ENCODE measurements at places on chromosomes 11 and 22. TPM values are rescaled to one million over a fixed set of nuclear protein-coding genes. Genes with fewer than 3 reads are reported as not detected.
A peak's percentile ranks its signal among the peaks of the same experiment; 100 is the strongest.

The LRRN4CL gene
- total RNA-seq: 6.9 TPM

The ACRV1 gene
- not detected for total RNA-seq

The SAA1 gene
- total RNA-seq: not detected

The NELL1 gene
- total RNA-seq: not detected

The TRPT1 gene
- total RNA-seq: 66.0 TPM

The HEPHL1 gene
- not detected for total RNA-seq

The PANX2 gene
- total RNA-seq: not detected

The MUC15 gene
- total RNA-seq: not detected

GRCh38 chr11:60871378-60872061, 4.2 kb downstream of the ZP1 start:
- H3K27me3 ChIP-seq: no peaks in the 10 kb centered on the region
- peak; percentile 56 for DNase-seq
- H3K36me3 ChIP-seq: no peaks in the 10 kb centered on the region
- H3K27ac ChIP-seq: no peak overlapping the region
- no peak overlapping the region for H3K4me3 ChIP-seq

DNA sequence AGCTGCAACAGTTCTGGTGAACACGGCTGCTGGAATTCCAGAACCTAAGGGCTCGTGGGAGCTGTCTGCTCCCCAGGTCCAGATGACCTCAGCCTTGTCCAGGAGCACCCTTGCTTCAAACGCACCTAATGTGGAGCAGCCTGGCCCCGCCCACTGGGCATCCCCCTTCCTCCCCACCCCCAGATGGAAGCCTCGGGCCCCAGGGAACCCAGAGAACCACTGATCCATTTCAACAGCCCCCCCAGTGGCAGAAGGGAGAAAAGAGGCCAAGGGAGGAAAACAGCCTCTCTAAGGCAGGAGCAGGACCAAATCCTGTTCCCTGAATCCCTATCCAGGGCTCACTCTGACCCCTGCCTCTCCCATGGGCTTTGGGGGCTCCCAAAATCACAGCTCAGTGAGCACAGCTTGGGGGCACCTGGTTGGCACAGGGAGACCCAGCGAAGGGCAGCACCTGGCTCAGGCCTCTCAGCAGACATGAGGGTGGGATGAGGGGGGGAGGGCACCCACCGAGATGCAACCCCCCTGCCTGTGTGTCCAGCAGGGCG, 1.2 kb downstream of the CYTH4 start:
- DNase-seq: peak; percentile 21
- H3K4me3 ChIP-seq: no peak overlapping the region
- no peak overlapping the region for H3K27ac ChIP-seq
- H3K27me3 ChIP-seq: no peaks in the 10 kb centered on the region
- H3K4me1 ChIP-seq: no peaks in the 10 kb centered on the region

- H3K27ac ChIP-seq: no peak overlapping the region
- H3K36me3 ChIP-seq: no peaks in the 10 kb centered on the region
- no peaks in the 10 kb centered on the region for H3K27me3 ChIP-seq
- DNase-seq: no peak
- H3K4me3 ChIP-seq: no peak overlapping the region
These were observed 2.2 kb upstream of the ABTB2 start for GRCh38 chr11:34360046-34360445.

- no peaks in the 10 kb centered on the region for H3K36me3 ChIP-seq
- no peaks in the 10 kb centered on the region for H3K27me3 ChIP-seq
- H3K4me3 ChIP-seq: peak overlapping the region; percentile 26
These were observed 188.6 kb upstream of the MTMR2 start for GRCh38 chr11:96112192-96113128.

- no peaks in the 10 kb centered on the region for H3K27me3 ChIP-seq
- peak overlapping the region; percentile 34 for H3K27ac ChIP-seq
- no peaks in the 10 kb centered on the region for H3K36me3 ChIP-seq
- no peak overlapping the region for H3K4me3 ChIP-seq
- peak; percentile 56 for DNase-seq
- H3K4me1 ChIP-seq: peaks cover 9% of the 10 kb centered on the region
These were observed 142.4 kb downstream of the KIRREL3 start for GRCh38 chr11:126857860-126858808.

DNA sequence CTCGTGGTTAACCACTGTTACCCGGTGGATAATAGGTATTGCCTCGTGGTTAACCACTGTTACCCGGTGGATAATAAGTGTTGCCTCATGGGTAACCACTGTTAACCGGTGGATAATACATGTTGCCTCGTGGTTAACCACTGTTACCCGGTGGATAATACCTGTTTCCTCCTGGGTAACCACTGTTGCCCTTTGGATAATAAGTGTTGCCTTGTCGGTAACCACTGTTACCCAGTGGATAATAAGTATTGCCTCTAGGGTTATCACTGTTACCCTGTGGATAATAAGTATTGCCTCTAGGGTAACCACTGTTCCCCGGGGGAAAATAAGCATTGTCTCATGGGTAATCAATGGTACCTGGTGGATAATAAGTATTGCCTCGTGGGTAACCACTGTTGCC, 15.0 kb upstream of the NXPE4 start:
- DNase-seq: no peak
- no peak overlapping the region for H3K27ac ChIP-seq
- no peaks in the 10 kb centered on the region for H3K4me1 ChIP-seq
- no peaks in the 10 kb centered on the region for H3K36me3 ChIP-seq

GRCh38 chr11:44988981-44989635, 38.4 kb upstream of the TP53I11 start:
- no peaks in the 10 kb centered on the region for H3K36me3 ChIP-seq
- DNase-seq: no peak
- no peak overlapping the region for H3K4me3 ChIP-seq
- no peaks in the 10 kb centered on the region for H3K4me1 ChIP-seq

GRCh38 chr22:44537467-44537866, 39.4 kb upstream of the RTL6 start:
- H3K4me1 ChIP-seq: peaks cover 16% of the 10 kb centered on the region
- no peak for DNase-seq
- H3K4me3 ChIP-seq: no peak overlapping the region
- H3K36me3 ChIP-seq: no peaks in the 10 kb centered on the region
- H3K27ac ChIP-seq: no peak overlapping the region
- peaks cover 3% of the 10 kb centered on the region for H3K27me3 ChIP-seq

DNA sequence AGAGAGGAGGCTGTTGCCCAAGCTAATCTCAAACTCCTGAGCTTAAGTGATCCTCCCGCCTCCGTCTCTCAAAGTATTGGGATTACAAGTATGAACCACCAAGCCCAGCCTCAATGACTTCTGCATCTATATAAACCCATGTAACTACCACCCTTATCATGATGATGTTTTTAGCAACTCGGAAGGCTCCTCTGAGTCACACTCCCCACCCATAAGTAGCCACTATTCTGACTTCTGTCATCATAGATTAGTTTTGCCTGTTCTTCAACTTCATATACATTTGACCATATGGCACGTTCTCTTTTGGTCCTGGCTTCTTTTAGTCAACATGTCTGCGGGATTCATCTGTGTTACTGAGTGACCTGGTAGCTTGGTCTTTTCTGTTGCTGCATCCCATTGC, 6.4 kb upstream of the FOSL1 start:
- H3K27ac ChIP-seq: no peak overlapping the region
- peaks cover 45% of the 10 kb centered on the region for H3K4me1 ChIP-seq
- H3K4me3 ChIP-seq: no peak overlapping the region
- H3K27me3 ChIP-seq: no peaks in the 10 kb centered on the region
- DNase-seq: peak; percentile 54

DNA sequence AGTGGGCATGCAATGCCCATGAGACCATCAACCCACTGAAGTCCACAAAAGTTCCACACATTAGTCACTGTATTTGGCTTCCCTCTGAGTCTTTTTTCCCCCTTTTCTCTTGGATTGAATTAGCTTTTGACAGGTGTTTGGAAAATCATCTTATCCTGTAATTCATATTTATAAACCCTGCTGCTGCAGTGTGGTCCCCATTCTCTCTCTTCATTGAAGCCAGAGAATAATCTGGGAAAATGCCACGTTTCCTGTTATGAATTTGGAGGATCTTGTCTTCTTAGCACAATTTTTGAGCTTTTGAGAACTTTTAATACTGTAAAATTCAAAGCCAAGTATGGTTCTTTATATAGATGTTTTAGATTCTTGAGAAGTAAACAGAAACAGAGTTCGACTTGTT, 84.8 kb downstream of the UVRAG start:
- H3K27ac ChIP-seq: no peak overlapping the region
- no peaks in the 10 kb centered on the region for H3K4me1 ChIP-seq
- H3K27me3 ChIP-seq: no peaks in the 10 kb centered on the region
- no peak overlapping the region for H3K4me3 ChIP-seq
- no peak for DNase-seq

- H3K4me3 ChIP-seq: no peak overlapping the region
- no peak overlapping the region for H3K27ac ChIP-seq
- no peaks in the 10 kb centered on the region for H3K27me3 ChIP-seq
- H3K36me3 ChIP-seq: no peaks in the 10 kb centered on the region
- DNase-seq: peak; percentile 67
These were observed 2.4 kb upstream of the DENND6B start for GRCh38 chr22:50329236-50329635.

GRCh38 chr11:107598225-107599139, 7.5 kb downstream of the ELMOD1 start:
- no peaks in the 10 kb centered on the region for H3K4me1 ChIP-seq
- H3K36me3 ChIP-seq: no peaks in the 10 kb centered on the region
- DNase-seq: peak; percentile 54
- no peak overlapping the region for H3K27ac ChIP-seq

GRCh38 chr22:37146507-37147180, 3.1 kb downstream of the IL2RB start:
- no peaks in the 10 kb centered on the region for H3K36me3 ChIP-seq
- no peak overlapping the region for H3K4me3 ChIP-seq
- no peak overlapping the region for H3K27ac ChIP-seq
- DNase-seq: no peak
- no peaks in the 10 kb centered on the region for H3K4me1 ChIP-seq

DNA sequence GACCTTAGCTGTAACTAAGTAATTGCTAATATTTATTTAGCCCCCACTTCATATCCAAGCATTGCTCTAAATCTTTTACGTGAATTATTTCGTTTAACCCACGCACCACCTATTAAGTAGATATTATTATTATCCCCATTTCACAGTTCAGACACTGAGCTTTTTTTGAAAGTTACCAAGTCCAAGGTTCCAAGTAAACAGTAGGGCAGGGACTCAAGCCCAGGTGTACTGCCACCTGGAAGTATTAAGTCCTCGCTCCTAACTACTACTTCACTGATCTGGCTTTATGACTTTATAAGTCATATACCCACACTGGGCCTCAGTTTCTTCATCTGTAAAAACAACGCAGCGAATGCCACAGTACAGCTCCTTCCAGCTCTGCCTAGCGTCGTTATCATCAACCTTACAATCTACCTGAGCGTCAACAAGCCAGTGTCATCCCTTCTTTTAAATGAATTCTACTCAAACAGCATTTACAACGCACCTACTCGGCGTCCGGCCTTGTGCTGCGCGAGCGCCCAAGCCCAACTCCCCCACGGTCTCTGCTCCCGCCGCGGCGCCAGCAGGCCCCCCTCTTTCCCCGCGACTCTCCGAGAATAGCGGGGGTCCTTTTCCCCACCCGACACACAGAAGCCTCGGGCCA, 624 bp downstream of the TMEM41B start:
- no peaks in the 10 kb centered on the region for H3K27me3 ChIP-seq
- no peaks in the 10 kb centered on the region for H3K36me3 ChIP-seq
- H3K4me1 ChIP-seq: peaks cover 5% of the 10 kb centered on the region
- H3K27ac ChIP-seq: peak overlapping the region; percentile 76

DNA sequence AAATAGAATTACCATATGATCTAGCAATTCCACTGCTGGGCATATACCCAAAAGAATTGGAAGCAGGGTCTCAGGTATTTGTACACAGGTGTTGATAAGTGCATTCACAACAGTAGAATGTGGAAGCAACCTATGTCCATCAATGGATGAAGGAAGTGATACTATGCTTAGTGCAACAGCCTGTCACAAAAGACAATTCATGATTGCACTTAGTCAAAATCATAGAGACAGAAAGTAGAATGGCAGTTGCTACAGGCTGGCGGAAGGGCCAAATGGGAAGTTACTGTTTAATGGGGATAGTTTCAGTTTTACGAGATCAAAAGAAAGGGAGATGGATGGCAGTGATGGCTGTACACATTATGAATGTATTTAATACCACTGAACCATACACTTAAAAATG, 42.0 kb downstream of the SGSM3 start:
- no peaks in the 10 kb centered on the region for H3K4me1 ChIP-seq
- no peaks in the 10 kb centered on the region for H3K27me3 ChIP-seq
- no peak overlapping the region for H3K4me3 ChIP-seq
- DNase-seq: no peak
- H3K36me3 ChIP-seq: peaks cover 16% of the 10 kb centered on the region
- H3K27ac ChIP-seq: no peak overlapping the region

- peak overlapping the region; percentile 97 for H3K27ac ChIP-seq
- H3K36me3 ChIP-seq: no peaks in the 10 kb centered on the region
- peaks cover 38% of the 10 kb centered on the region for H3K4me1 ChIP-seq
These were observed 173.7 kb downstream of the KIF18A start for GRCh38 chr11:27933992-27934829.

- no peak for DNase-seq
- peak overlapping the region; percentile 75 for H3K27ac ChIP-seq
- no peaks in the 10 kb centered on the region for H3K36me3 ChIP-seq
- no peak overlapping the region for H3K4me3 ChIP-seq
- peaks cover 52% of the 10 kb centered on the region for H3K4me1 ChIP-seq
These were observed 18.9 kb downstream of the RNF185 start for GRCh38 chr22:31178859-31179258.

- no peaks in the 10 kb centered on the region for H3K36me3 ChIP-seq
- no peak for DNase-seq
- H3K4me3 ChIP-seq: no peak overlapping the region
These were observed 5.5 kb upstream of the SIGIRR start for GRCh38 chr11:420054-420910.

DNA sequence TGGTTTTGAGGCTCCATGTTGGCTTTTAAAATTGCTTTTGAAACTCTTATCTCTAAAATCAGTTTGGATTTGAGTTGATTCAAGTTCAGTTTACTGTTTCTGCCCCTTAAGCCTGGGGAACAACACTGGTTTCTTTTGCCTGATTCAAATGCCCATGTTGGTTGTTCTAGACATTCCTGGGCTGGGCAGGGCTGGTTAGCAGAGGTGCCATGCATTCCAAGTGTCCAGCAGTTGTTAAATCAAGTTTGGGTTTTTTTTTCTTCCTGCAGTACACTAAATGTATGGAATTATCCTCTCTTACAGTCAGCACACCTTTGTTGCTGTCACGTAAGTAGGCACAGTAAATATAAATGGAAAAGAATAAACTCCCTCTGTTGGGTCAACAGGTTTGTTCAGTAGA, 67.2 kb upstream of the MTMR2 start:
- H3K4me1 ChIP-seq: peaks cover 20% of the 10 kb centered on the region
- DNase-seq: peak; percentile 29
- no peak overlapping the region for H3K4me3 ChIP-seq
- peaks cover 9% of the 10 kb centered on the region for H3K36me3 ChIP-seq
